Dermis microvascular lymphatic vessel endothelial cell (primary cell): ENCODE measurements at places on chromosomes 13 and 19. TPM values are rescaled to one million over a fixed set of nuclear protein-coding genes. Genes with fewer than 3 reads are reported as not detected.

GRCh38 chr19:16232127-16232526 is 34.4 kb downstream of the AP1M1 start:
- no peak for DNase-seq

RNF17 gene
- total RNA-seq = not detected in 2 replicates

DNA sequence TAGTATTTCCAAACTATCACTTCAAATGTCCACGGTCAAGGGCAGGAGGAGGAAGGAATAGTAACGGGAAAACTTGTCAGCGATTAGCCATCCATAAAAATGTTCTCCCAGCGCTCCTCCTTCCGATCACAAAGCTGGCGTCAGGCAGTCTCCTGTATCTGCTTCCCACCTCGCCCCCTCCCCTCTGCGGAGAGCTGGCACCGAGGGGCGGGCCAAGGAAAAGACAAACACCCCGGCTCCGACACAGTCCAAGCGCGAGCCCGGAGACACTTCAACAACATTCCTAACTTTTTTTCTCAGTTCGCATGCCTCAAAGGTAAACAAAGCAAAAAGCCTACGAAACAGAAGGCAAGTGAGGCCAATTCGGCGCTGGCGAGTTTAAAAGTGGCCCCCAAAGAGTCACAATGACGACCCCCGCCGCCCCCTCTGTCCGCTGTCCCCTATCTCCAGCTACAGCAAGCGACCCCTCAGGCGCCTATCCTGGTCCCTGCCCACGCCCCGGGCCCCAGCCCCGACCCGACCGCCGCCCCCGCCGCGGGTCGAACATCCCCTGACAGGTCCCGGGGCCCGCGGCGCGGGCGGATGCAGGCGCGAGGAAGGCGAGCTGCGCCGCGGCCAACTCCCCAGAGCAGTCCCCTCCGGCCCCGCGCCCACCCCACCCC is 736 bp downstream of the SMAD9 start:
- DNase-seq = peak; percentile 69

DNA sequence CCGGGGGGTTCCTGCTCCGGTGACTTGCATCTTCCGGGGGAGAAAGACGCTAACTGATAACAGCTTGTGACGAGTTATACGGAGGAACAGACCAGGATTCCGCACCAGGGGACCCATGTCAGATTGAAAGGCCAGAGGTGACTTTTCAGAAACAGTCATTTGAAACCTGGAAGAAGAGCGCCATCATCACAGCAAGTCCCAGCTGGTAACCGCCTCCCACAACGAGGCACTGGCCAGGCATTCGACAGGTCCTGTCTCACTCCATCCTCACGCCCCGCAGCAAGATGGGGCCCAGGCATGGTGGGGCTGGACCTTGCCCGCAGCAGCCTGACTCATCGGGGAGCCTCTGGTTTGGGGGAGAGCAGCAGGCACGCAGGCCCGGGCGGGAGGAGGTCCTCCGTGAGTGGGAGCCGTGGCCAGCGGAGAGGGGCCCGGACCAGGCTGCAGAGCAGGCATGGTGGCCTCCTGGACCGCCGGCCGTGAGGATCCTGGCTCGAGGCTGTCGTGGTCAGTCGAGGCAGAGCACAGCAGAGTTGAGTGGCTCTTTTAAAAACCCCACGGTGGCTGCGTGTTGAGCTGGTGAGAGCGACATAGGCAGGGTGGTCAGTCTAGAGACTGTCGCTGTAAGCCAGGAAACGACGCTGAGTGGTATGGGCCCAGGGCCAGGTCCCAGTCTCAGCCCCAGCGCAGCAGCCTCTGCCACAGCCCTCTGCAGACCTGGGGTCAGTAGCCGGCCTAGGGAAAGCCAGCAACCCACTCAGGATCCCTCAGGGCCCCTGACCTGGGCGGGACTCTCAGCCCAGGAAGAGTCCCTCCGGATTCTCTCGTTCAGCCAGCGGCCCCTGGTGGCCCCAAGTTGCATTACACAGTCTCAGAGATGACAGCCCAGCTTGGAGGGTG is 94.9 kb upstream of the MCF2L start:
- DNase-seq = peak; percentile 51

DNA sequence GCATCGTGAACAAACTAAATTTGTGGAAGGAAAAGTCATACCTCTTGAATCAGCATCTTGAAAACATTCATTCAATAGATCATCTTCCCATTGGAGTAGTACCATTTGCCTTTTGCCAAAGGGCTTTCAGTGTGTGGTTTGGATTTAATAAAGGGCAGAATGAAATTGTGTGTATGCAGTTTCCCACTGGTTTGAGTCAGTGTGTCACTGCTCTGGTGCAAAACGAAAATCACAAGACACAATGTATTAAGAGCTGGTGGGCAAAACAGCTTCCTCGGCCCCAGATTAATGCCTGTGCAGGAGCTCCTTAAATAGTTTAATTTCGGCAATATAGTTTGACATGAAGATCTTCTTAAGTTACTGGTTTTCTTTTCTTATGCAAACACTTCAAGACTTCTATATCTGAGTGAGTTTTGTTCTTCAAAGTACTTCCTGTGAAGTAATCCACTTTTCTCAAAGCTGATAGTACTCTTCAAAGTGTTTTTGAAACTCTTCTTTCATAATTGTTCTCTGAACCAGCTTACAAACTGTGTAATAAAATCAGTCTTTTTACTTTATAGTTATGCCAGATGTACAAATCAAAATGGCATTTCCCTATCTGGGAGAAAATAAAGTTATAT is 32.1 kb downstream of the RASL11A start:
- DNase-seq = no peak

CEACAM3 gene
- not detected in 2 replicates for total RNA-seq

- peak; percentile 41 for DNase-seq
Observed at GRCh38 chr19:873084-873483, 13.6 kb downstream of the CFD start.

- peak; percentile 49 for DNase-seq
Observed at GRCh38 chr19:10271543-10272086, 695 bp downstream of the ICAM1 start.

DNA sequence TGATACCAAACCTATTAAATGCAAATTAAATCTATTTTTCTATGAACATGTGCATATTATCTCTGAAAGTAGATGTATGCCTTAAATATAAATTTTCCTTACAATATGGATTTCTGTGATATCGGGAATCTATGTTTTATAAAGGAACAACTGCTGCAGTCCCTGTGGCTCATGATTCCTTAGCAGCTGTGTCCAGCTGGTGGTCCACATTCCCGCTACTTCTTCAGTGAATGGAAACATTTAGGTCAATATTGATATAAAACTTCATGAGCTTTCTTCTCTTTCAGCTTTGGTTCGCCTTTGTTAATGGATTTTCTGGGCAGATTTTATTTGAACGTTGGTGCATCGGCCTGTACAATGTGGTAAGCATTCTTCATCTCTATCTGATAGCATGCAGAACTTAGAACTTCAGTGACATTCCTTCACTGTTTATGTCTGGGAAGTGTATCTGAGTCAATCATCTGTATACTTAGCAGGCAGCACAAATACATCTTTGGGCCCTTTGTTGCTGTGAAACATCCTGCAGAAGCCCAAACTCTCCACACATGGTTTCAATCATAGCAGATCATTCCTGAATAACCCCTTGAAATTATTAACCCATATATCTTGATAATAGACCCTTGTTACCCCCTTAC is 223.9 kb downstream of the SHISA2 start:
- no peak for DNase-seq

ZNF43 gene
- total RNA-seq = 5.8 and 9.6 TPM in 2 replicates

DNA sequence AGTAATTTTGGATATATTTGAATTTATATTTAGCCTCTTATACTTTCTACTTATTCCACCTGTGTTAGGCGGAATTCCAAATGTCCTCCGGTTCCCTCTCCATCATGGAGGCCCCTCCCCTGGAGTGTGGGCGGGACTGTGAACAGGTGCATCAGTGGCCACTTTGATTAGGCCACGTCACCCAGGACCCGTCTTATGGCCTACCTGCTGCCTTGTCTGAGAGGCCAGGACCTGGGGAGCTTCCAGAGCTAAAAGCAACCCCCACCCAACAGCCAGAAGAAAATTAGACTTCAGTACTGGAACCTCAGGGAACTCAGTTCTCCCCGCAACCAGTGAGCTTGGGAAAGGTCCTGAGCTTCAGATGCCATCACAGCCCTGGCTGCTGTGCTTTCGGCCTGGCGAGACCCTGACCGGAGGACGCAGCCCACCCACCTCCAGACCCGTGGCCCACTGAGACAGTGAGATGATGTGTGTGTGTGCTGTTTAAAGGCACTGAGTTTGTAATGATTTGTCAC is 200.2 kb upstream of the SOX1 start:
- no peak for DNase-seq

- no peak for DNase-seq
Observed at GRCh38 chr19:28424077-28424476, 788.9 kb downstream of the UQCRFS1 start.

PABPC3 gene
- under 0.01 TPM in 2 replicates for total RNA-seq

GRCh38 chr19:39318071-39318470 is 2.6 kb downstream of the LRFN1 start:
- no peak for DNase-seq

GRCh38 chr19:18058208-18059009 is 28.3 kb downstream of the IL12RB1 start:
- peak; percentile 51 for DNase-seq

- peak; percentile 94 for DNase-seq
Observed at GRCh38 chr19:57632987-57633831, at the start of gene ZNF211. Gene ZNF211, plus strand, starts transcription at chr19:57633168. Its CDS starts 179 bp downstream, at chr19:57633347.

EPS8L1 gene
- 5.7 and 8.9 TPM in 2 replicates for total RNA-seq

- DNase-seq = peak; percentile 98
Observed at GRCh38 chr19:45955905-45956608, 17.6 kb downstream of the NOVA2 start.

DNA sequence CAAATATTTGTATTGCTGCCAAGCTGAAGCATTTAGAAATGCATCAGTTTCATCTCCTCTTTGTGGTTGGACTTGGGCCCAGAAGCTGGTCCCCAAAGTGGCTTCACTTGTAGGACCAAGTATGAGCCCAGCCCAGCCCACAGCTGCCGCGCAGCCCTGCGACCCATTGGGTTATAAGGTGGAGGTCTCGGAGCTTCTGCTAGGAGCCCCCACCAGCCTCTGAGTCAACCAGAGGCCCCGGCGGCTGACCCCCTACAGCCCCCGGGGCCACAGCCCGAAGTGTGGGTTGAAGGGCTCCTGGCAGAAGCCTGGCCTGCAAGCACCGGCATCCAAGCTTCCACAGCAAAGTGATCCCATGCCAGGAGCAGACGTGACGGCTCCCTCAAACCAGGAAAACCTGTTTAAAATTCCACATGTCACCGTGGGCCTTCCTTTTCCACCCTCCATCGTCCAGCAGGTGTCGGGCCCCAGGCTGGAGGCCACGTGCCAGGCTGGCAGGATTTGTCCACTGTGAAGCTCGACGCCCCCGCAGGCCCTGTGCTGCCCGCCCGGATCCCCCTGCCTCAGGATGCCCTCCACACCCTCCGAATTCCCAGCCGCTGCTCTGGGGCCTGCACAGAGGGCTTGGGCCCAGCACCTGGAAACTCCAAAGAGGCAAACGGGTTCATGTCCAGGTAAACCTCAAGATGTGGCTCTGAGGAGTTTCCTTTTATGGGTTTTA is 54.7 kb downstream of the C13orf46 start:
- no peak for DNase-seq

KIRREL2 gene
- total RNA-seq = not detected in 2 replicates

HSD11B1L gene
- 3.3 and 9.2 TPM in 2 replicates for total RNA-seq

PNMA8B gene
- 0.13 TPM in 2 replicates for total RNA-seq

DNA sequence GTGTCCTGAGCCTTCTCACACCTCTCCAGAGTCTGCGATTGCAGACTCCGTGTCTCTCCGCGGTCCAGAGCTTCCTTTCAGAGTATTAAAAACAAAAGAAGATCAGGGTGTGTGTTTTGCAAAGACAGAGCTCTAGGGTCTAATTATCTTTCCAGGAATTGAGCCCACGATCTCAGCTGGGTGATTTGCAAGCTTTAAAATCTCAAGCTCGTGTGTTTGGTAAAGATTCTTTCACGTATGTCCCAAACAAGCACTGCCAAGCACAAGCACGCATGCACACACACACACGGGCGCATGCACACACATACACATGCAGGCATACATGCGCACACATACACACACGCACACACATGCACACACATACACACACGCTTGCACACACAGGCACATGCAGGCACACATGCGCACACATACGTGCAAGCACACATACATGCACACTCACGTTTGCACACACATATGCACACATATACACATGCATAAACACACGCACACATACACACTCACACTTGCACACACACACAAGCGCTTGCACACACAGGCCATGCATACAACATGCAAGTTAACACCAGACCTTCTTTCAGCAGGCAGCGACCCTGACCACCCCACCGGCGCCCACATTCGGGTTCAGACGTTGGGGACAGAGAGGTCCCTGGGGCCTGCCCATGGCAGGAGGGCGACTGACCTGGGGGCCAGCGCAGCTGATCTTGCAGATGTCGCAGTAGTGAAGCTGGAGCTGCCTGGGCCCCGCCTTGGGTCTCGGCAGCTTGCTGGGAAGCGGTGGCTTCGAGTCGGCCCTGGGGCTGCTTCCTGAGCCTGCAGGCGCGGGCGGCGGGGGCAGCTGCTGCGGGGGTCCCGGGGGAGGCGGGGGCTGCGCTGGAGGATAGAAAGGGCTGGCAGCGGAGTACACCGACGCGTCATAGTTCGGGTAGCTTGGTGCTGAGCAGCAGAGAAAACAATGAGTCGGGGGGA is 37.9 kb downstream of the ZFR2 start:
- no peak for DNase-seq

MISP3 gene
- 0.13 TPM in 2 replicates for total RNA-seq

DNA sequence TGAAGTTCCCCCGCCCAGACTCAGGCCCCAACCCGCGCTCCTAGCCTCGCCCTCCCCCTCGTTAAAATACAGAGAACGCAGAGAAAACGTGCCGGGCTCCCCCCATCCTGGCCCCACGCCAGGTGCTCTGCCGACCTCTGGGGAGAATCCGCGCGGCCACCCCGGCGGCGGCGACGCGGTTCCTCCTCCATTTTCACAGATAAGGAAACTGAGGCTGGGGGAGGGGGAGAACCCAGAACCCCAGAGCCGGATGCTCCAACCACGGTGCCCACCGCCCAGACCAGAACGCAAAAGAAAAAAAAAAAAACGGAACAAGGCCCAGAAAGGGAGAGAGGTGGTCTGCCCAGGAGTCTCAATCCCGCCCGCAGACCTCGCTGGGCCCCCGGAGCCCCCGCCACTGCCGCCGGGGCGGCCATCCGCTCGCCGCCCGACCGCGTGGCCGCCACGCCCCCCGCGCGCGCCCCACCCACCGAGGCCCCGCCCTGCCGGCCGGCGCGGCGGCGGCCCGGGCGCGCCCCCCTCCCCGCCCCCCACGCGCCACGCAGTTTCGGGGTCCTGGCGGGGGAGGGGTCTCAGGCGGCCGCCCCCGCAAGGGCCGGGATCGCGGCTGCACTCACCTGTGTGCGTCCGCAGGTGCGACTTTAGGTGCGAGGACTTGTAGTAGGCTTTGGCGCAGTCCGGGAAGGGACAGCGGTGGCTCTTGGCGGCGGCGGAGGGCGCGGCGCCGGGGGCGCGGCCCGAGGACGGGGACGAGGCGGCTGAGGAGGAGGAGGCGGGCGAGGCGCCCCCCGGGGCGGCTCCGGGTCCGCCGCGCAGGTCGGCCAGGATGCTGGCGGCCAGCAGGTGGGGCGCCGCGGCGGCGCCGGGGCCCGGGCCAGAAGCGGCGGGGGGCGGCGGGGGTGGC is 703 bp downstream of the KLF16 start:
- peak; percentile 38 for DNase-seq

LYPD3 gene
- 0.26 and 0.51 TPM in 2 replicates for total RNA-seq

GRCh38 chr19:13629687-13630357 is 123.5 kb upstream of the CACNA1A start:
- no peak for DNase-seq
